Activated naive CD4-positive, alpha-beta T cell treated with anti-CD3 and anti-CD28 coated beads, Interleukin-2, amount 50 U/mL, for 16 hours (primary cell): ENCODE measurements at places on chromosomes 5 and 9.

DNA sequence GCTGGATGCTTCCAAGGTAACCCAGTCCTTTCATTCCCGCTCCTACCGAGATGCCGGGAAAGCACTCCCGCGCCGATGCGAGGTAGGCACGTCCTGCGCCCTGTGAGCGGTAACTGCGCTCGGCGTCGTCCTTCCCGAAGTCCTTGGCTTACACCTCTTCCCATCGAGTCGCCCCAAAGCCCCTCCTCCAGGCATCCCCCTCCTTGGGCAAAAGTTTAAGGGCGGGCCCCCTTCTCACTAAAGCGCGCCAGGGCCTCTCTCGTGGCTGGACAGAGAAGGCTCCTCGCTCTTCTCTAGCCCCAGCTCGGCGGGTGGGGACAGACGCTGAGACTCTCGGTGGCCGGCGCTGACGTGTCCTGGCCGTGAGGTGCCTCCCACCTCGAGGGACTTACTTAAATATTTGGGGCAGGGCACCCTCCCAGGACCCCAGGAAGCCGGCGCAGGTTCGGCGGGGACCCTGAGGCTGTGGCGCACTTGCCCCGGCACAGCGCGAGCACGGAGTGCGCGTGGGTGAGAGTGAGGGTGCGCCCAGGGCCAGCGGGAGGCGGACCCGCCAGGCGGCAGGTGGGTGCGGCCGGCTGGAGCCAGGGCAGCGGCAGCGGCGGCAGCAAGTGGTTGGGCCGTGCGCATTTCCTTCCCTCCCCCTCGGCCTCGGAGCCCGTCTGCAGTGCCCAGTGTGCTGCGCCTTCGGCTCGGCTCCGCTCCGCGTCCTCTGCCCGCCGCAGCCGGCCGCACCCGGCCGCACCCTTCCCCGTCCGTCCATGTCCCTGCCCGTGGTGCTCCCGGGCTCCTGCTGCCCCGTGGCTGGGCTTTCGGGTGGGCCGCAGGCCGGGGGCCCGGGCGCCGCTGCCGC lies at the start of gene ENTREP1:
Gene ENTREP1 (plus strand): TSS at position 667 of the 853 bp plus-strand sequence. CDS start 95 bp downstream, at position 762.
- no peak for DNase-seq

DNA sequence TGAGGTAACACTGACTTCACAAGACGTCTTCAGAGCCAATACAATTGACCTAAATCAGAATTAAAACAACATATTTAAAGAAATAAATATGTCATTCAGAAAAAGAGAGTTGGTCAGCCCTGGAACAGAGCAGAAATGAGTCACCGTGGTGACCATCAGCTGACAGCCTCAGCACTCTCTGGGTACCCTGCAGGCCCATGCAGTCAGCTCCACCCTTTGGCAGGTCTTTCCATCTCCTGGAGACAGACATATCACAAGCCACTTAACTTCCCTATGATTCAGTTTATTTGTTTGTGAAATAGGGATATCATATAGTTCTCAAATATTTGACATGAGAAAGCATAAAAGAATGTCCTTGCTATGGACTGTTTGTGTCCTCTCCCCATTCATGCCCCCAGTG lies 151.6 kb upstream of the MEF2C start:
- no peak for DNase-seq

DNA sequence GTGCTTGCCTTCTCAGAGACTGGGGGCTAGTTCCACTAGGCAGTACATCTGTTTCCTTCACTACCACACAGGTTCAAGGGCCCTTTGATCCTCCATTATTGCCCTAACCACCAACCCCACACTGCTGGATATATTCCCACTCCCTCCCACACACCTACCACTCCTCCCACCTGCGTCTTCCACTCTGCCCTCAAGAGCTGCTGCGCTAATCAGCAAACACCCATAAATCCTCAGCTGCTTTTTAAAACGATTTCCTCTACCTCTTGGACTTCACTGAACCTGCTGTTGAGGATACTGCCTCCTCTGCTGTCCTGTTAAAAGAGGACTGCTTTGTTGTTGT lies 120.9 kb downstream of the MAPKAP1 start:
- DNase-seq = no peak

GRCh38 chr5:173479711-173480110 lies 136.7 kb downstream of the BOD1 start:
- no peak for DNase-seq

GRCh38 chr5:73265641-73266040 lies 92.6 kb downstream of the TMEM174 start:
- no peak for DNase-seq

DNA sequence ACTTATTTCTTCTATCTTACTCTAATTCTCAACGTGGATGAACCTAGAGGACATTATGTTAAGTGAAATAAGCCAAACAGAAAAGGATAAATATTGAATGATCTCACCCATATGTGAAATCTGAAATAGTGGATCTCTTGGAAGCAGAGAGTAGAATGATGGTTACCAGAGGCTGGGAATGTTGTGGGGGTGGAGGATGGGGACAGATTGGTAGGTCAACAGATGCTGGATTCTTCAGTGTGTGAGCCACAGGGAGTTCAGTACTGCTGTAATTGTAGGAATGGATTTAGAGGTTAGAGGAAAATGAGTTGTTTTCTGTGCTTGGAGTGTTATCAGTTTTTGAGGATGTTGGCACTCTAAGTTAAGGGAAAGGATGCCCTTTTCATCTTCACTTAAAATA lies 190.6 kb downstream of the FBXL7 start:
- DNase-seq = no peak
